ENCODE measurements at places on chromosomes 12 and 14.
A peak's percentile ranks its signal among the peaks of the same experiment; 100 is the strongest.

DNA sequence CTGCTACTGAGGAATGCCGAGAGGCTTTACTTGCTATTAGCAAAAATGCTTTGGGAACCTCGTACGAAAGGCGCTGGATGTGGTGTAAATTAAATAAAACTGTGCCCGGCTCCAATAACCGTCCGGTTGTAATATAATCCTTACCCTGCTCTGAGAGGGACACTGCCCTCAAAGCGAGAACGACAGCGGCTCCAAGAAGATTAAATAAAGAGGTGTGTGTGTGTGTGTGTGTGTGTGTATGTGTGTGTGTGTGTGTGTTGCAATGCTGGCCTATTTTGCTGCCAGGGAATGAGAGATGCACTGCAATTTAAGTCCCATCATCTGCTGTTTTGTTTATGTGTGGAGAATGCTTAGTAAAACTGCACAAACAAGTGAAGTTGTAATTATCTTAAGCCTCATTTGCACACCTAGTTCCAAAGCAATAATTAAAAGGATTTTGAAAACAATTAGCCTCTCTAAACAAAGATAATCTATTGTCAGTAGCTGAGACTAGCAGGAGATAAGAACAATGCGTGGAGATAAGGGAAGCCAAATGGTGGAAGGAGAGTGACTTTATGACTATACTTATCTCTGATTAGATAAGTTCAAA lies 1.2 kb upstream of the SIX1 start:
- peak; percentile 40 for DNase-seq
- H3K36me3 ChIP-seq: no peaks in the 10 kb centered on the region
- no peak overlapping the region for H3K4me3 ChIP-seq
- no peak overlapping the region for H3K27ac ChIP-seq
- peaks cover 76% of the 10 kb centered on the region for H3K27me3 ChIP-seq

GRCh38 chr14:63046339-63047268 lies 1.3 kb upstream of the KCNH5 start:
- H3K27ac ChIP-seq: no peak overlapping the region
- DNase-seq: no peak
- H3K4me3 ChIP-seq: no peak overlapping the region
- no peaks in the 10 kb centered on the region for H3K27me3 ChIP-seq
- no peaks in the 10 kb centered on the region for H3K36me3 ChIP-seq

DNA sequence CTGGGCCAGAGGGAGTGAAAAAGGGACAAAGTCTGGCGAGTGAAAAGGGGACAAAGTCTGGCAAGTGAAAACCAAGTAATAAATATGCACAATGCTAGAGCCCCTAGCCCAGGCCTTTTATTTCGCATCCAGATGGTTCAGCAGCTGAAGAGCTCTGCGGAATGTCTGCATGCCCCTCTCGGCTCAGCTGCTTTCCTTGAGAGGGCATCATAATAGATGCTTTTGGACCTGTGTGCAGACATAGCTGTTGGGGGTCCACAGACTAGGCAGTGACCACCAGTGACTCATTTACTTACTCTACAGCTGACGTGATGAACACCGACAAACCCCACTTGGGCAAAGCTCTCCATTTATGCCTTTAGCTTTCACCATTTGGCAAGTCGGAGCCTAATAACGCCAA lies 4.3 kb downstream of the NIN start:
- DNase-seq: no peak
- H3K36me3 ChIP-seq: peaks cover 13% of the 10 kb centered on the region
- H3K4me1 ChIP-seq: peaks cover 66% of the 10 kb centered on the region
- H3K27ac ChIP-seq: no peak overlapping the region

- no peaks in the 10 kb centered on the region for H3K36me3 ChIP-seq
- peaks cover 29% of the 10 kb centered on the region for H3K4me1 ChIP-seq
- DNase-seq: no peak
- no peak overlapping the region for H3K27ac ChIP-seq
These were observed 57.0 kb upstream of the CERS5 start for GRCh38 chr12:50224026-50224692.

DNA sequence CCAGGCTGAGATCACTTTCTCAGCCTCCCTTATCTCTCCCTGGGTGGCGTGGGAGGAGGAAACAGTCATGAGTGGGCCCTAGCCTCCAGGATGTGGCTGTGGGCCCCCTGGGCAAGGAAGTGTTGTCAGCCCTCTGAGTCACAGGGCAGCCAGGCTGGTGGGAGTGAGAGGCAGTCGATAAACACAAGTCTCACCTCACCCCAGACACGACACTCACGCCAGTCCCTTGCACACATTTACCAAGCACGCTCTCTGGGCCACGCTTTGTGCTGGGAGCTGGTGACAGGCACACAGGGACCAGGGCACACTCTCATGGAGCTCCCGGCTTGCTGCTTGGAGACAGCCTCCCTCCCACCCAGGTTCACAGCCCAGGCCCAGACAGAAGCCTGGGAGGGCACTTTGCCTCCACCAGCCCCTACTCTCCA lies 1.9 kb upstream of the KRT79 start:
- no peak overlapping the region for H3K4me3 ChIP-seq
- no peaks in the 10 kb centered on the region for H3K4me1 ChIP-seq
- H3K27me3 ChIP-seq: no peaks in the 10 kb centered on the region
- DNase-seq: no peak
- H3K27ac ChIP-seq: no peak overlapping the region

- H3K4me3 ChIP-seq: no peak overlapping the region
- no peaks in the 10 kb centered on the region for H3K36me3 ChIP-seq
- H3K27ac ChIP-seq: no peak overlapping the region
- H3K4me1 ChIP-seq: peaks cover 6% of the 10 kb centered on the region
These were observed 151.7 kb upstream of the DDHD1 start for GRCh38 chr14:53304726-53305381.

- H3K36me3 ChIP-seq: no peaks in the 10 kb centered on the region
- peaks cover 23% of the 10 kb centered on the region for H3K4me1 ChIP-seq
- no peak overlapping the region for H3K27ac ChIP-seq
These were observed 22.7 kb downstream of the CLIP1 start for GRCh38 chr12:122399592-122400373.

GRCh38 chr12:52805000-52805399 lies 8.9 kb downstream of the KRT4 start:
- H3K27ac ChIP-seq: no peak overlapping the region
- no peak for DNase-seq
- no peak overlapping the region for H3K4me3 ChIP-seq
- H3K27me3 ChIP-seq: no peaks in the 10 kb centered on the region

- H3K4me3 ChIP-seq: no peak overlapping the region
- H3K27ac ChIP-seq: no peak overlapping the region
- no peak for DNase-seq
- no peaks in the 10 kb centered on the region for H3K4me1 ChIP-seq
- H3K27me3 ChIP-seq: no peaks in the 10 kb centered on the region
- no peaks in the 10 kb centered on the region for H3K36me3 ChIP-seq
These were observed 20.5 kb upstream of the MTERF2 start for GRCh38 chr12:107007411-107007810.

DNA sequence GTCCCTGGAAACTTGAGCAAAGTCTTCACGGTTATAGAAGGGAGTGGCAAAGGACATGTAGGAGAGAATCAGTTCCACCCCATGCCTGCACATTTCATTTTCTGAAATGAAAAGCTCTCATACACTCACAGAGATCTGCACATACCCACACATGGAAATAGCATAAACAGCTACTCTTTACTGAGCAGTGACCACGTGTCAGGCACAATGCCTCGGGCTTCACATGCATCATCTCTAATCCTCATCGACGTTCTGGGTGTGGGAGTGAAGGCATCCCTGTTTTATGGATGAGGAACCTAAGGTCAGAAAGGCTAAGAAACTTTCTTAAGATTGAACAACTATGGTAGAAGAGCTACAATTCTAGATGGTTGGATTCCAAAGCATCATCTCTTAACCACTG lies 198.8 kb downstream of the DAD1 start:
- H3K4me1 ChIP-seq: peaks cover 16% of the 10 kb centered on the region
- H3K36me3 ChIP-seq: no peaks in the 10 kb centered on the region
- H3K27ac ChIP-seq: no peak overlapping the region
- DNase-seq: no peak
- H3K27me3 ChIP-seq: no peaks in the 10 kb centered on the region

DNA sequence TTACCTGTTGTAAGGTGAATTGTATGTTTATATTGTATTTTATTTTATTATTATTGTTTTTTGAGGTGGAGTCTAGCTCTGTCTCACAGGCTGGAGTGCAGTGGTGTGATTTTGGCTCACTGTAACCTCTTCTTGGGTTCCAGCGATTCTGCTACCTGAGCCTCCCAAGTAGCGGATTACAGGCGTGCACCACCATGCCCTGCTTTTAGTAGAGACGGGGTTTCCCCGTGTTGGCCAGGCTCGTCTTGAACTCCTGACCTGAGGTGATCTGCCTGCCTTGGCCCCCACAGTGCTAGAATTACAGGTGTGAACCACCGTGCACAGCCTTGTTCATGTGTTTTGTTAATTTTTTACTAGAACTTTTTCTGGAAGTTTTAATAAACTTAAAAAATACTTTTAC lies 3.8 kb downstream of the ATF7IP start:
- peak overlapping the region; percentile 99 for H3K27ac ChIP-seq
- H3K27me3 ChIP-seq: no peaks in the 10 kb centered on the region
- no peak overlapping the region for H3K4me3 ChIP-seq
- H3K4me1 ChIP-seq: peaks cover 19% of the 10 kb centered on the region
- H3K36me3 ChIP-seq: peaks cover 20% of the 10 kb centered on the region

DNA sequence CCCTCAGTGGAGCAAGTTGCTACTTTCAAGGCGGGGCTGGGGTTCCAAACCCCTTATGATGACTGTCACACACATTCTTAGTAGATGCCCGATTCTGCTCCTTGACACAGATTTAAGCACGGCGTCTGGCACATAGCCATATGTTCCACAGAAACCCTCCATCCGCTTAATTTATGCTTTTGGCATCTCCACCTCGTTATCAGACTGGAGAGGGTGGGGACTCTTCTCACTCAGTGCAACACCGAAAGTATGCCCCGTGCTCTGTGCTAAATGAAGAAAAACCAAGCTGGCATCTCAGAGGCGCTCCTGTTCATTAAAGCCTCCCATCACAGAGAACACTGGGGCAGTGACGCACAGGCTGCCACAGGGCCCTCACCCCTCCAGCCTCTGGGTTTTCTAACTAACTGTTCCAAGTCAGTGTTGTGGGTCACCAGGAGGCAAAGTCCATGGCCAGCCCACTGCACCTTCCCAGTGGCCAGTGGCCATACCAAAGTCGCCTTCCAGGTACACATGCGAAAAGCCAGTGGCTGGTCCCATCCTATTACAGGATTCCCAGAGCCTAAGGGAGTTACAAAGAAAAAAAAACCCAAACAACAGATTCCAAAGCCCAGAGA lies 27.3 kb downstream of the CCDC88C start:
- DNase-seq: no peak
- H3K27me3 ChIP-seq: no peaks in the 10 kb centered on the region
- H3K27ac ChIP-seq: peak overlapping the region; percentile 20
- peaks cover 68% of the 10 kb centered on the region for H3K4me1 ChIP-seq
- no peak overlapping the region for H3K4me3 ChIP-seq

DNA sequence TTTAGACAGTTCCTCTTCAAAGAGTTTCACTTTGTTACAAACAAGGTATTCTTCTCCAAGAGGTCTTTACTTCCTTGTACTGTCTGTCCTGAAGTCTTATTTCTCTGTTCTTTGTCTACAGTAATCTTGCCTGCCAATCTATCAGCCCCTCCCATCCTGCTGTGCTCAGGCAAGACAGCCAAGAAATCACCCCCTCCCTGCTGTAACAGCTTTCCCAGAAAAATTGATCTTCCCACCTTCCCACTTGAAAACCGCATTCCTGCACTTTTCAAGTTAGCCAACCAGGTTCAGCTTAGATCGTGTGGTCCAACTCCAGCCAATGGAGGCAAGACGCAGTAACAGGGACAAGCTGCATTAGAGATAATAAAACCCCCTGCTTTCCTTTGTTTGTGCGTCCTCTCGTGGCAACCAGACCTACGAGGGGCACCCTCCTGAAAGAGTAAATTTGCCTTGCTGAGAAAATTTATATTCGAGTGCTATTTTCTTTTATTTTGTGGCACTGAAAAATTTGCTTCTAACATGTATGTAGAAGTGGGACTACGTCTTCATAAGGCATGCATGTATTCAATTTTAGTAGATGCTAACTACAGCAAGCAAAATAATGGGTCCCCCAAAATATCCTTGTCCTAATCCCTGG lies 46.5 kb upstream of the ESR2 start:
- H3K4me3 ChIP-seq: no peak overlapping the region
- no peak for DNase-seq
- H3K4me1 ChIP-seq: peaks cover 17% of the 10 kb centered on the region
- H3K27me3 ChIP-seq: no peaks in the 10 kb centered on the region
- no peaks in the 10 kb centered on the region for H3K36me3 ChIP-seq

- H3K4me3 ChIP-seq: no peak overlapping the region
- H3K36me3 ChIP-seq: no peaks in the 10 kb centered on the region
- H3K27ac ChIP-seq: no peak overlapping the region
- H3K4me1 ChIP-seq: no peaks in the 10 kb centered on the region
These were observed 59.4 kb downstream of the ZNF664 start for GRCh38 chr12:124032265-124032886.

DNA sequence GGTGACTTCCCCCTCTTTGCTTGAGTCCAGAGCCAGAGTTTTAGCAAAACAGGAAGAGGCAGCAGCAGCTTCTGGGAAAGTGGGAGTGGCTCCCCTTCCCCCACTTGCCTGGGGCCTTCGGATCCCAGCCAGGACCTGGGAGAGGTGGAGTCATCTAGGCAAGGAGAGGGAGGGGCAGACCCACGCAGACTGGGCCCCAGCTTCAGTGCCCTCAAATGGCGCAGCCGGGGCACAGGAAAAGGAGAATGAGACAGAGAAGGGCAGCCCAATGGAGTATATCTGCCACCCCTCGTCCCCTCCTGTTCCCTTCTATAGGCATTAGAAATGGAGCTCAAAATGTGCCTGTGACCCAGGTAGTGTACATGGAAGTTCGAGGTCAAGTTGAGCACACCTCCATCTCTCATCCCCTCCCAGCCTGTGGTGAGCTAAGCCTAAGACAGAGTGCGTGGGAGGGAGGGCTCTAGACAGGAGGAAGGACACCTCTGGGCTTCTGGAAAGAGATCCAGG lies 9.3 kb upstream of the HDAC7 start:
- no peak for DNase-seq
- peaks cover 35% of the 10 kb centered on the region for H3K4me1 ChIP-seq
- no peak overlapping the region for H3K27ac ChIP-seq
- no peaks in the 10 kb centered on the region for H3K36me3 ChIP-seq
- no peaks in the 10 kb centered on the region for H3K27me3 ChIP-seq

DNA sequence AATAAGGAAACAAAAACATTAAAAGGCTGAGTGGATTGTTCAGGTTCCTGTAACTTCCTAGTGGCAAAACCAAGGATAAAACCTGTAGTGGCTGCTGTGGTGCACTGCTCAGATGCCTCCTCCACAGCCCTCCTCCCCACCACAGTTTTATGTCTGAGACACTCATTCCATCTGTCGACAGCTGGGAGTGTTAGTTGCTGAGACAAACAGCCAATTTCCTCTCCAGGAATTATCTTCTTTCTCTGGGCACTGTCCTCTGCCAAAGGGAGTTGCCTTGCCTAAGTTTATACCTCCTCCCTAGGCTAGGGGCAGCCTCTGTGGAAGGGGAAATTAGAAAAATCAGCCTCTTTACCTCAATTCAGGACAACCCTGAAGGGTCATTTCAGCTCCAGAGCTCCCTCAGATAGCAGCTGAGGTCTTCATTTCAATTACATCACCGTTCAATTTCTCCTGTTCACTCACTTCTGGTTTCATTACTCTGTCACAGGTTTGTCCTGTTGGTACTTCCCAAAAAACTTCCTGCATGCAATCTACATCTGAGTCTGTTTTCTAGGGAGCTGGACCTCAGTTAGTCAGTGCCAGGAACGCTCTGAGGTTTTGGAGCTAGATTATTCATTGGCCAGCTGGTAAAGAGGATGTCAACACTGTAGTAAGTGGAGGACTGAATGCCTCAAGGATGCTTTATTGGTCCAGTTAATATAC lies 74.9 kb upstream of the ATP2B1 start:
- no peak overlapping the region for H3K27ac ChIP-seq
- no peaks in the 10 kb centered on the region for H3K36me3 ChIP-seq
- no peaks in the 10 kb centered on the region for H3K27me3 ChIP-seq
- no peak for DNase-seq
